ENCODE measurements at places on chromosomes 2 and 18.

GRCh38 chr2:172249334-172249733 lies 146.6 kb upstream of the DLX2 start:
- DNase-seq, result no peak

GRCh38 chr2:27887111-27887510 lies 3.1 kb downstream of the RBKS start:
- DNase-seq, result no peak

DNA sequence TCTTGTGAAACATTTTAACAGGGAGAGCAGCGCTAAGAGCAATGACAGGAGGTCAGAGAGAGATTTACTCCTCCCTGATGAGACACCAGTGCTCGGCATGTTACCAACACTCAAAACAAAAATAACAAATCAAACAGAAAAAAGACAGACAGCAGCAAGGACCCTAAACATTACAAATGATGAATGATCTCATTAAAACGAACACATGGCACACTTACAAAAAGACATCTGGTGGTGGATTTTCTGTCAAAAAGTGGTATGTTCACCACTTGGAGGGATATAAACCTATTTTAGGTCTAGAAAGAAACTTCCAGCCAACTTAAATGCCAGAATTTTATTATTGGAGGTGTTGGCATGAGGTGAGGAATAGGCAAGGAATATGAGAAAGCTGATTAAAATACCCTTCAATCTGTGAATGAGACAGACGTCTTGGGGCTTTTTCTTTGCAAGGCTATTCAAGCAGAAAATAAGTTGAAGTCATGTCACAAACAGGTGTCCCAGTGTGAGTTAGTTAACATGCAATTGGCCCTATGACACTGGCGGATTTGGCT lies 112.8 kb downstream of the PRELID3A start:
- no peak for DNase-seq

DNA sequence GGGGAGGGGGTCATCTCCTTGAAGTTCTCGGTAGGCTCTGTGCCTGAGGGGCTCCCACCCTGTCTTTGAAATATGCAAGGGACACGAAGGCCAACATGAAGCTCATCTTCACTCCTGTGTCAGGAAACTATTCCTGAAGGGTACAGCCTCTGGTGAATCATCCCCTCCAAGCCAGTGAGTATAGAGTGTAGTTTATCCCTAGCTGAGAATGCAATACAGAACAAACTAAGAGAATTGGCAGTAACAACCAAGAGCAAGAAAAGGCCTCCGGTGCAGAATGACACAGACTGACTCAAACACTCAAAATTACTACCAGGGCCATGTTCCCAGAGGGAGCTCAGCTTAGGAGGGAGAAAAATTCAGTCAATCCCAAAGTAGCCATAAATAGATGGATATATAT lies 413.3 kb downstream of the BCL11A start:
- DNase-seq, result no peak

DNA sequence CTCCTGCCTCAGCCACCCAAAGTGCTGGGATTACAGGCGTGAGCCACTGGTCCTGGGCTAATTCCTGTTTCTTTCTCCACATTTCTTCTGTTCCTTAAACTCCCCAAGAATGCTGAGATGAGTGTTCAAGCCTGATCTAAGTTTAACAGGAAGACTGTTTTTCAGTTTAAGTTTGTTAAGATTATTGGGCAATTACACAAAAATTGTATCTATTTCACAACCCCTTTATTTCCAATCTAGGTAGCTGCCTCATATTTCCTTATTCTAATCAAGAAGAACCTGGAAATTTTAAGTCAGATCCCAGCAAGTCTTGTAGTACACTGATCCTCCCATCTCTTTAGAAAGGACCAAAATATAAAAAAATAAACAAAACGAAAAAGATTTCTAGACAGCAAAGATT lies 11.7 kb downstream of the SFT2D3 start:
- DNase-seq, result no peak

- no peak for DNase-seq
Observed at GRCh38 chr2:98020516-98020915, 24.8 kb upstream of the TMEM131 start.

DNA sequence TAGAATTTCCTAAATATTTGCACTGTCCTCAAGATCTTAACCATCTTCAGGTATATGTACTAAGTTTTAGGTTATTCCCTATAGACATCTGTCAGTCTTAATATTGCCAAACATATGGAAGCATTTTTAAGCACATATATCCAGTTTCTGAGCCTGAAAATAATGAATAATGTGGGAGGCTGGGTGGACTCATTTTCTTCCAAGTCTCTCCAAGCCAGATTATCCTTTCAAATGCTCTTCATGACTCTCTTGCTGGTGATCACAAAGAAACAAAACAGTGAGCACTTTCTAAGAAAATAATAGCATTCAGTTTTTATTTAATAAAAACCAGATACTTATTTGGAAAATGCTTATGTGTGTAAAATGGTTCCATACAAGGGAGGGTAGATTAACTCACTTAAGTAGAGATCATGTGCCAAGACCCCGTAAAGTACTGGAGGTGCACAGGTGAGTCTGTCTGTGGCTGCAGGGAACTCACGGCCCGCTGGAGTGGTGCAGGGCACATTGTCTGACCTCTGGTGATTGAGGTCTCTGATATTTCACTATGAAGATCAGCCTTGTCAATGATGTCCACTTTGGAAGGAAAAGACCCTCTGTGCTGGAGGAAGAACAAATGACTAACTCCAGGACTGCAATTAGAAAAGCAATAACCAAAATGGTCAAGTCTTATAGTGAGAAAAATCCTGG lies 161.6 kb downstream of the TMEM18 start:
- DNase-seq, result no peak

DNA sequence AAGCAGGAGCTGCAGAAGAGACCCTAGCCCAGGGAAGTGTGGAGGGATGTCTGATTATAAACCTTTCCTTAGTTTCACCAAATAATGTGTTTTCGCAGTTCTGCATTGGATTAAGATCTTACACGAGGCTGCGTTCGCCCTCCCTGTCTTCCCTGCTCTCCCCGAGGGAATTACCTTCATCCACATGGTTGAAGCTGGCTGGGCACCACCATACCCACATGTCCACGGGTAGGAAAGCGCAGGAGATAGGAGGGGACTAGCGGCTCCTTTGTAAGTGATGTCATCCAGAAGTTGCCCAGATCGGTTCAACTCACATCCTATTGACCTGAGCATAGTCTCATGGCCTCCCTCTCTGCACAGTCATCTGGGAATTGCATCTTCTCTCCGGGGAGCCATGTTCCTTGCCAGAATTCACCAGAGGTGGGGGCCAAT lies 1.1 kb downstream of the TTL start:
- no peak for DNase-seq

DNA sequence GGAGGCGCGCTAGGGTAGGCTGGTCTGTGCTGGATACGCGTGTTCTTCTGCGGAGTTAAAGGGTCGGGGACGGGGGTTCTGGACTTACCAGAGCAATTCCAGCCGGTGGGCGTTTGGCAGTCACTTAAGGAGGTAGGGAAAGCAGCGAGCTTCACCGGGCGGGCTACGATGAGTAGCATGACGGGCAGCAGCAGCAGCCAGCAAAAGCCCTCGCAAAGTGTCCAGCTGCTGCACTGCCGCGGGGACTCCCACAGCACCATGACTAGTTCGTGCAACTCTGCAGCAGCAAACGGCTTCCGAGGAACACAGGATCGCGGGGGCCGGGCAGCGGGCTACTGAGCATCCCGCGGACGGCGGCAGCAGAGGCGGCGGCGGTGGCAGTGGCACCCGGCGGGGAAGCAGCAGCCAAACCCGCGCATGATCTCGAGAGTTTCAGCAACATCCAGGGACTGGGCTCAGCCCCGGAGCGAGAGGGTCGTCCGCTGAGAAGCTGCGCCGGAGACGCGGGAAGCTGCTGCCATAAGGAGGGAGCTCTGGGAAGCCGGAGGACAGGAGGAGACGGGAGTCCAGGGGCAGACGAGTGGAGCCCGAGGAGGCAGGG lies 368 bp downstream of the TMEFF2 start:
- DNase-seq, result peak; percentile 69

DNA sequence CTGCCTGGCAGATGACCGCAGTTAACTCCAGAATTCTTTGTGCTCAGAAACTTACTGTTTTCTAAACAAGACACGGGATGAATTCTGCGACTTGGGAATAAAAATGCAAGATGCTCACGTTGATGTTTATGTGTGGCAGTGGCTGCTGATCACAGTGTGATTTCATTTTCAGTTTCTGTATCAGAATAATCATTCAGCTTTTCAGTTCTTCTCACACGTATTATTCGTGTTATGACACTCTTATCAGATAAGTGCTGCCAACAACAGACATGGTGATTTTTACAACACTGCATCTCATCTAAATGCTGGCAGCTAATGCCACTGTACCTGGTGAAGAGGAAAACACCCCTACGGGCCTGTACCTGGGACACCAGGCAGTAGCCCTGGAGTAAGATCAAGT lies 272.9 kb upstream of the REV1 start:
- DNase-seq, result no peak

GRCh38 chr2:17442334-17442733 lies 75.9 kb downstream of the RAD51AP2 start:
- DNase-seq, result no peak

DNA sequence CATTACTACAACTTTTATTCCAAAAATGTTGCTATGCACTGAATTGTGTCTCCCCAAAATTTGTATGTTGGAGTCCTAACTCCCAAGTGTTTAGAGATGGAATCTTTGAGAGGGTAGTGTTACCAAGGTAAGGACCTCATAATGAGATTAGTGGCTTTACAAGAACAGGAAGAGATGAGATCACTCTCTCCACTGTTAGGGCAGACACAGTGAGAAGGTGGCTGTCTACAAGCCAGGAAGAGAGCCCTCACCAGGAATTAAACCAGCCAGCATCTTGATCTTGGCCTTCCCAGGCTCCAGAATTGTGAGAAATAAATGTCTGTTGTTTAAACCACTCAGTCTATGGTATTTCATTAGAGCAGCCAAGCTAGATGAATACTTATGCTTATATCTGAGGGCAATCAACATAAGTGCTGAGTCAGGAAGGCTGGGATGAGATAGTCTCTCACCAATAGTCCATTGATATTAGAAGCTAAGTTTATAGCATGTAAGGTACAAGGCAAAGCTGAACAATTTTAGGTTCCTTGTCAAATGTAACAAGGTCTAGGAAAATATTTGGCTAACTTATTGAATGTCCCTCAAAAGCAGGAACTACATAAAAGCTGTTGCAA lies 317.6 kb upstream of the REG3G start:
- no peak for DNase-seq

- DNase-seq, result no peak
Observed at GRCh38 chr2:184452907-184453306, 145.4 kb upstream of the ZNF804A start.
